ENCODE measurements at places on chromosomes 1 and 21. TPM values are rescaled to one million over a fixed set of nuclear protein-coding genes. Genes with fewer than 3 reads are reported as not detected.

DNA sequence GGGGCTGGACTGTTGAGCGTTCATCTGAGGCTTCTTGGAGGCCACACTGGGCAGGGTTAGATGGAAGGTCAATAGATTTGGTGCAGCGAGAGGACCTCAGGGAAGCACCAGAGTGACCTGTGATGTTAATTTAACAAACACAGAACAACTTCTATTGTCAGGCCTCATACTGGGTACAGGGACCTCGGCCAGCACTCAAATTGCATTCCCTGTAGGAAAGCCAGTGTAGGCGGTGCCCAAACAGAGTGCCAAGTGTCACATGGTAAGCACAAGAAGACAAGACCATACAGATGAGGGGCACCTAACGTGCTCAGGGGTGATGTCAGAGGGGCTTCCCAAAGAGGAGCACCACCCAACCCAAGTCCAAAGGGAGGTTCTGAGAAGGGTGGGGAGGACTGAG lies 1.3 kb downstream of the TMEM269 start:
- DNase-seq: no peak

DNA sequence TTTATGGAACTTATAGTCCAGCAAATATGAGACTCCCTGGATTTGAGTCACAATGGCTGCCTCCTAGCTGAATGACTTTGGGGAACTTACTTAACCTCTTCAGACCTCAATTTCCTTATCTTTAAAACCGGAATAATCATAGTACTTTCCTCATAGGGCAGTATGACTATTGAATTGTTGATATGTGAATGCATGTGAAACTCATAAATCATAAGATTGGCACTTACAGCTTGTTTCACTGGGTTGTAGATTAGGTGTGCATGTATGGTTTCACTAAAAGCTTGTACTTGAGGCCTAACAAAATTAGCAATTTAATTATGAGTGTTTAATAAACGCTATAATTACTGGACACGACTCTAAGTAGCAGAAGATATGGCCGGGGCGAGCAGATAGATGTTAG lies 72.5 kb downstream of the ST6GALNAC5 start:
- no peak for DNase-seq

- no peak for DNase-seq
Measured at GRCh38 chr1:80988926-80989325, 811.8 kb upstream of the ADGRL2 start.

Gene OR6K3
- not detected for polyA plus RNA-seq

GRCh38 chr1:247211339-247211738 lies 39.5 kb upstream of the ZNF124 start:
- no peak for DNase-seq

DNA sequence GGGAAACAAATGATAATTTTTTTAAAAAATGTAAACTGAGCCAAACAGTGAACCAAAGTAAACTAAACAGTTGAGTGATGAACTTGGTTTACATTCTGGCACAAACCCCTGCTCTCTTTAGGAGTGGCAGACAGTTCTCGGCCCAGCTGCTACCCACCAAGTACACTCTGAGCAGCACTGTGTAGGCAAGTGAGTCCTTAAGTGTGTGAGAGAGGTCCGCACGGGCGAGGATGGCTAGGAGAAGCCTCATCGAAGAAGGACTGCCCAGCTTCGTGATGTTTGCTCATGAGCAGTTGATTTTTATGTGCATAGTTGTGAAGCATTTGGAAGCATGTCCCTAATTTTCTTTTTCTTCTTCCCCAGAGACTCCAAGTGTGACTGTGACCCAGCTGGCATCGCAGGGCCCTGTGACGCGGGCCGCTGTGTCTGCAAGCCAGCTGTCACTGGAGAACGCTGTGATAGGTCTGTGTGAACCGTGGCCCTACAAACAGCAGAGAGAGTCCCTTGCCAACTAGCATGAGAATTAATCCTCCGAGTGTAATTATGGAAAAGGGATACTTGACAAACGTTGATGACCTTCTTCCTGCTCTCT lies 32.1 kb downstream of the LAMC2 start:
- DNase-seq: no peak

Gene GCLM
- polyA plus RNA-seq: 52.4 TPM

- no peak for DNase-seq
Measured at GRCh38 chr1:13864760-13865159, 164.8 kb downstream of the PRDM2 start.

DNA sequence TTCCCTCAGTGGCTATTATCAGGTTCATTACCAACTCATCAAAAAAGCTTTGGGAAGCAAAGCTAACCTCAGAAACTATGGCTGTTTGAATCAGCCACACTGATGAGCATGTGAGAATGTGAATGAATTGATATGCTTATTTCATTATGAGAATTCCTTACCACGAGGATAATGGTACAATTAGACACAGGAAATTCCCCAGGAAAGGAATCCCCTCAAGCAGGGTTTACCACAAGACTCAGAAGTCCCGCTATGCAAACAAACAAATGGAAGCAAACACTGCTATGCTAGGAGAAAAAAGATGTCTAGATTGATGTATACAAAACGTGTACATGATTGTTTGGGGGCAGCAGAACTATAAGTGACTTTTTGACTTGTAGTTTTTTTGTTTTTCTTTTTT lies 205.0 kb downstream of the HMCN1 start:
- DNase-seq: no peak

Gene TCHH
- not detected for polyA plus RNA-seq

GRCh38 chr21:46457801-46458314 lies 833 bp upstream of the DIP2A start:
- no peak for DNase-seq

DNA sequence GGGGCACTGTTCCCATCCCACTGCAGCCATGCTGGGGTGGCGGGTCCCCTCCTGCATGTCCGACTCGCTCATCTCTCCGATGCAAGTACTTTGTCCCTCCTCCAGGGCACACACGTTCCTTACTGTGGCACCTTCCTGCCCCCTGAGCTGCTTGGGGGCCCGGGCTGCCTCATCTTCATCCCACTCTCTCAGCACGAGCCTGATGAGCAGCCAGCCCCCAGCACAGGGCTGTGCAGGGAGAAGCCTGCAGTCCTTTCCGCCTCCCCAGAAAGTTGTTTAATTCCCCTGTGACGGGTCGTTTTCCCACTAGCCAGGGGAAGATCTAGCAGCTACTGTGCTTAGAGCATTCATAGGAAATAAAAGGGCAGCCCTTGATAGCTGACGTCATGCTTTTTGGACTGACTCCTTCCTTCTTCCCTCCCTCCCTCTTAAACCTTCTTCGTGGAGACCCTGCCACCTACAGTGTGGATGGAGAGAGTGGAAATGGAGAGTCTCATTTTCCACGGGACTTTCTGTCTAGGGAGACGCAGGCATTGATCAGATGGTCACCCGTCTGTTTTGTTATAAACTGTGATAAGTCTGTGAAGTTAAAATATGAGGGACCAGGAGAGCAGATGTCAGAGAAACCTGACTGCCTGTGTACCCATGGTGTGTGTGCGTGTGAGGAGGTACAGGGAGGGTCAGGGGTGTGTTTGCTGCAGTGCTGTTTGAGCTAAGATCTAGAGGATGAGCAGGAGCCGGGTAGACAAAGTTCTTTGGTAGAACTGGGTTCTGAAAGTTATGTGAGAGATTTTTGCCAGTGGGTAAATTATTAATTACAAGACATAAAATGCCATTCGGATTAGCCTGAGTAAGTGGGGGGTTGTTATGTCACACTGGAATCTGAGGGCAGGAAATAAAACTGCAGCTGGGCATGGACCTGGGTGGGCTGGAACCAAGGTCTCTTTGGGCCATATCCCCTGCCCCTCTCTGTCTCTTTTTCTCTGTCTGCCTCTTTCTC lies 34.3 kb downstream of the GPR137B start:
- peak; percentile 18 for DNase-seq

DNA sequence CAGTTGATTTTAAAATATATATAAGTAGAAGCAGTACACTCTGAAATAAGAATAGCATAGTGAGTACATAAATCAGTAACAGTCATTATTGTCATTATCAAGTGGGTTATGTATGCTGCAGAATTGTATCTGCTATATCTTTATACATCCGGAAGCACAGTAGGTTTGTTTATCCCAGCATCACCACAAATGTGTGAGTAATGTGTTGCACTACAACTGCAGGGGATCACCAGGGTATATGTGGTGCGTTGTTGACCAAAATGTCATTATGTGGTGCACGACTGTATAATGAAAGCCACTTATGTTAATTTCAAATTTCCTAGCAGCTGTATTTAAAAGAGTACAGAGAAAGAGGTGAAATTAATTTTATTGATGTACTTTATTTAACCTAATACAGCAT lies 87.7 kb upstream of the GADD45A start:
- DNase-seq: no peak

DNA sequence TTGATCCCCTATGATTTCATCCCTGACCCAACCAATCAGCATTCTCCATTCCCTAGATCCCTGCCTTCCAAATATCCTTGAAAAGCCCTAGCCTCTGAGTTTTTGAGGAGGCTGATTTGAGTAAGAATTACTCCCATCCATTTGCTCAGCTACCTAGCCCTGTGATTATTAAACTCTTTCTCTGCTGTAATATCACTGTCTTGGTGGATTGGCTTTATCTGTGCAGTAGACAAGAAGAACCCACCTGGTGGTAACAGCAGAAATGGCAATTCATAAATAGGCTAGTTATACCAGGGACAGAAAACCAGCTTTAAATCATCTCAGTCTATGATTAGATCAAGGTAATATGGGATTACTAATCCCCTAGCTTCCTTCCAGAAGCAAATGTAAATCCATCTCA lies 13.0 kb downstream of the IL20 start:
- DNase-seq: no peak

DNA sequence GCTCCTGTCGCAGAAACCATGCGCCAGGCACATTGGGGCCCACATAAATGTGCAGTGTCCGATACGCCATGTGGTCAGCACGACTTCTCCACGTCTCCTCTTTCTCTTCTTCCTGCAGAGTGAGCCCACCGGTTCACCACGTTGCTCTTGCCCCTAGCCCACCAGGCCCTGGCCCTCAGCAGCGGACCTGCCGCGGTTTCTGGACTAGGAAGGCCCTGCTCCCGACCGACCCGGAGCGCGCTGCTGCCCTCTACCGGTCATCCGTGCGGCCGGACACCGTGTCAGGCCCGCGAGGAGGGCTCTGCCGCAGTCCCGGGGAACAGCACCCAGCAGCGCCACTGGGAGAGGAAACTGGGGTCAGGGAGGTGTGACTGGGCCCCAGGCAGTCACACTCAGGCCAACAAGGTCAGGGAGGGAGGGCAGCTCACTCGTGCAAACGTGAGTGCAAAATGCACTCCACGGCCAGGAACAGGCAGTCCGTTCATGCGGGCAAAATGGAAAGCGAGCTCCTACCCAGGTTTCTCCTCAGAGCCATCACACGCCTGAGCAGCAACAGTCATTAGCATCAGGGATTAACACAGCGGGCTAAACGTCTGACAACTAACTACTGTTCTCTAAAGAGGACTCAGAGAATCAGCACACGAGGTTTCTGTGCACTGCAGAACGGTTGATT lies 13.7 kb downstream of the TLR5 start:
- peak; percentile 82 for DNase-seq

- DNase-seq: peak; percentile 5
Measured at GRCh38 chr1:11150326-11150725, 38.8 kb upstream of the ANGPTL7 start.

DNA sequence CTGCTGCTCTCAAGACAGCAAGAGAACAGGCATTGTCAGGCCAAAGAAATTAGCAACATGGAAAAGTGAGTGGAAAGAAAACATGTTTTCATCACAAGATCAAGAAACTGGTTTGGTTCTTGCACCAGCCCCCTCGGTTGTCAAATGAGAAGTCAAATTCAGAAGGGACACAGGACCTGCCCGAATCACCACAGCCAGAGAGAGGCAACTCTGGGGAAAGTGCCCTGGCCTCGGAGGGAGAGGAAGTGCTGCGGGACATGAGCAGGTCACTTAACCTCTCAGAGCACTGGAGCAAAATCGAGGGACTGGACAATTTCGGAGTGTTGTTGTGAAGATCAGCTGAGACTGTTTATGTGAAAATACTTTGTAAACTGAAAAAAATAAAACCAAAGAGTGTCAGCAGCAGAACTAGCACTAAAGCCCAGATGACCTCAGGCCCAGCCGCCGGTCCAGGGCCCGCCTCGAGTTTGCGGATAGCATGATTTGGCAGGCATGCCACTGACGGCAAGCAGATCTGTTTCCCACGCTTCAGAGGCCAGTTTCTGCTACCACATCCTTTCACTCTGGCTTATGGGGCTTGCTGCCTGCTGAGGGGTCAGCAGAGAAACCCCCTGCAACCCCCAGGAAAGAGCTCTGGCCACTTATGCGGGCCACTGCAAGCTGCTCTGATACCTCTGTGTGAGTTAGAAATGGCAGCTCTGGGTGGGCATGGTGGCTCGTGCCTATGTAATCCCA lies 32.1 kb downstream of the CD247 start:
- DNase-seq: no peak

DNA sequence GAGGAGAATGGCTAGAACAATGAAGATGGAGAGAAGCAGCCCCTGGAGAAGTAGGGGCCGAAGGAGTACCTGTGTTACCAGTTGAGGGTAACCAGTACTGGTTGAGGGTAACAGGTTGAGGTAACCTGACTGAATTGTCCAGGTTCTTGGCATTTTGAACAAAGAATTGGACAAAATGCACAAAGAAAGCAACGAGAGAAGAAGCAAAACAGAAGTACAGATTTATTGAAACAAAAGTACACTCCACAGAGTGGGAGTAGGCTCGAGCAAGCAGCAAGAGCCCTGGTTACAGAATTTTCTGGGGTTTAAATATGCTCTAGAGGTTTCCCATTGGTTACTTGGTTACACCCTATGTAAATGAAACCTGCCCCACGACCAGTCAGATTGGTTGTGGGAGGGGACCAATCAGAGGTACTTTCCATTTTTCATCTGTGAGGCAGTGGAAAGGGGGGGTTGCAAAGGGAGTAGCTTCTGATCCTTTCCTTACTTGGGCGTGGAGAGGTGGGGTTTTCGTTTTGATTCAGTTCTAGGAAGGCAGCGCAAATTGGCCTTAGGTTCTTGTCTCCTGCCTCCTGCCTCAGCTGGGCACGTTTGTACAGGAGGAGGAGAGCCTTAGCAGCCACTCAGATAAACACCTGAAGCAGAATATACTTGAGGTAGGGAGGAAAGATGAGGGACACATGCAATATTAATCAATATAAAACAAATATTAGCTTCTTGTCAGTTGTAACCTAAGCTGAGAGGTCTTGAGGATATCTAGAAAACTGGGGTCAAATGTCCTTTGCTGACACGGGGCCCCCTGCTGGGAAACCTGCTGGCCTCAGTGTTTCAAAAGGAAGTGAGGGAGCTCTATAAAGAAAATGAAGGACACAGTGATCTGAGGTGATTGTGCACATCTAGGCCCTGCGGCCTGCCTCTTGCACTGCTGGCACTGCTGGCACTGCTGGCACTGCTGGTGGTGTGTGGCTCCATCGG lies 14.3 kb upstream of the LSM10 start:
- peak; percentile 54 for DNase-seq

Gene CLIC6
- 3.2 TPM for polyA plus RNA-seq

- no peak for DNase-seq
Measured at GRCh38 chr1:1053022-1053421, 21.1 kb downstream of the RNF223 start.

Gene SEMA6C
- 140 TPM for polyA plus RNA-seq
